ENCODE measurements at places on chromosomes 12 and 14.

GRCh38 chr14:89432226-89432625 lies 15.2 kb upstream of the FOXN3 start:
- DNase-seq = no peak

DNA sequence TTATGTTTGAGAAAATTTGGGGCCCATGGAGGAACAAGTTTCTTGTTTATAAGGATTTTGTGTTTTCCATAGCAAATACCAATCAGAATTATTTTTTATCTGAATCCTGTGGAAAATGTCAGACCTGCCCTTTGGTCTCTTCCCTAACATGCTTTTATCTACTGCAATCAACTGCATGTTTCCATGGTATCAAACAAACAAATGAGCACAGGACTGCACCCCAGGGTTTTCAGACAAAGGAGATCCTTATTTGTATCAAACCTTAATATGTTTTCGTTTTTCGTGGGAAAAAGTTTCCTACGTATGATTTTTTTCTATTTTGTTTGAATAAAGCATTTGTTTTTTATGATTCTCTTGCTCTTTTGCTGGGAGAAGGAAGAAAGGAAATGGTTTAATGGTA lies 91.1 kb downstream of the GPR135 start:
- no peak for DNase-seq

GRCh38 chr12:3277306-3277943 lies 200.2 kb downstream of the TSPAN9 start:
- DNase-seq = no peak

GRCh38 chr12:88336076-88336739 lies 194.1 kb downstream of the TMTC3 start:
- DNase-seq = no peak

GRCh38 chr14:104827177-104828055 lies 26.5 kb downstream of the ZBTB42 start:
- DNase-seq = no peak

DNA sequence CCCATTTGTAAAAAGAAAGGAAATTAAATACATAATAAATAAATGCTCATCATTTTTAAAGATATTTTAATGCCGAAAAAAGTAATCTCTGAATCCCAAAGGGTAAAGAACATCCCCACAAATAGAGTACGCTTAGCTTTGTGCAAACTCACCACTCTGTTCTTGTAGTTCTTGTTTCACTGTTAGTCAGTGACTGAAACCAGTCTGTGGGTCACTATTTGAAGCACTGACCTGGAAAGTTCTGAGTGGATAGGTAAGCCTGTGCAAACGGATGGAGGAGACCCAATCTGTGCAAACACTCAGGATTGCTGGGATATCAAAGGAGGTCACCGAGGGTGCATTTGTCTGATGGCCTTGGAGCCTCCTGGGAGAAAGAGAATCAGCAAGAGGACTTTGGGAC lies 68.1 kb upstream of the TSPAN11 start:
- no peak for DNase-seq

DNA sequence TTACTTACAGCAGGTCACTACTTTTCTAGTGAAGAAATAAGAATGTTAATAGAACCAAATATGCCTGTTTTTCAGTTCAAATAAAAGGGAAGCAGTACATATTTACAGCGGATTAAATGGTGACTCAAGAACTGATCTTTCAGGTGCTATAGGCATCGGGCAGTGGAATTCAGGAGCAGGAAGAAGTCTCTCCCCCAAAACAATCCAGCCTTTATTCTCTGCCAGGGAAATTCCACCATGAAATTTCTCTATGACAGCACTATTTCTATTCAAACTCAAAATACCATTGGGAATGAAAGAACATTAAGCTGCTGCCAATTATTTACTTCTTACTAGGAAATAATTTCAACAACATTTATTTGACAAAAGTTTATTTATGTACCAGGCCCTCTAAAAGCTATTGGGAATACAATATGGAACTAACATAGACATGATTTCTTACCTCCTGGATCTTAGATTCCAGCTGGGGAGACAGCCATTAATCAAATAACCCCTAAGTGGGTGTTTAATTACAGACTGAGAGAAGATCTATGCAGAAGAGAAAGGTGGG lies 60.3 kb upstream of the KRR1 start:
- DNase-seq = no peak

GRCh38 chr14:104037903-104038302 lies 47.6 kb upstream of the ASPG start:
- DNase-seq = no peak

- DNase-seq = no peak
Measured at GRCh38 chr12:110530511-110530910, 28.4 kb downstream of the RAD9B start.

DNA sequence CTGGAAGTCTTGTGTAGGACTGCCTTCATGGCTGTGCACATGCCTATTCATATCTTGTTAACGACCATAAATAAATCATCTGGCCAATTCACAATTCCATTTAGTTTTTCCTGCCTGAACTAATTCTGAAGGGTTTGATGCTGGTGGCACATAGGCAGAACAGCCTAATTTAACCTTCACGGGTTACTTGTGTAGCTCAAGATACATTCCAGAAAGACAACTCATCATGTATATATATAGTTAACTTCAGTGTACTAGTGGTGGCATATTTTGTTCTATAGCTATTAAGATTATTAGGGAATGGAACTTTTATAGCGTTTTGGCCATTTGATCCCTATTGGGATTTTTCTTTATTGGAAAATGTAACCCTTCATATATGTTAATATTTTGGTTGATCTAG lies 31.4 kb downstream of the CFAP54 start:
- no peak for DNase-seq

- no peak for DNase-seq
Measured at GRCh38 chr12:93883436-93884154, 206.4 kb downstream of the CRADD start.

GRCh38 chr12:102043928-102044327 lies 17.9 kb downstream of the WASHC3 start:
- DNase-seq = no peak

DNA sequence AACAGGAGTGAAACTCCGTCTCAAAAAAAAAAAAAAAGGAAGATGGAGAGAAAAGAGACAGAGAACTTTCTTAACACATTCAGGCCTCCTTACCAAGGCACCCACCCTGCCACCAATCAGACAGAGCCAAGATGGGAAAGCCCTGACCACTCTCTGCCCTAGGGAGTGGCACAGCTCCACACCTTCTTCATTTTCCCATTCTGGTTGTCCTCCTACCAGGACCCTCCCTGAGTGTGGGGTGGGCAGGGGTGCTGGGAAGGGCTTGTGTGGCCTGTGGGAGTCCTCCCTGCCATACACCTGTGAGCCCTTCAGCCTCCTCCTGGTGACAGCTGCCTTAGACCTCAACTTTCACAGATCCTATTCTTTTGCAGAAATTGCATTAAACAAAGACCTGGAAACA lies 513.6 kb downstream of the BCL11B start:
- DNase-seq = no peak

- DNase-seq = no peak
Measured at GRCh38 chr12:109920261-109920780, 20.2 kb downstream of the TCHP start.

DNA sequence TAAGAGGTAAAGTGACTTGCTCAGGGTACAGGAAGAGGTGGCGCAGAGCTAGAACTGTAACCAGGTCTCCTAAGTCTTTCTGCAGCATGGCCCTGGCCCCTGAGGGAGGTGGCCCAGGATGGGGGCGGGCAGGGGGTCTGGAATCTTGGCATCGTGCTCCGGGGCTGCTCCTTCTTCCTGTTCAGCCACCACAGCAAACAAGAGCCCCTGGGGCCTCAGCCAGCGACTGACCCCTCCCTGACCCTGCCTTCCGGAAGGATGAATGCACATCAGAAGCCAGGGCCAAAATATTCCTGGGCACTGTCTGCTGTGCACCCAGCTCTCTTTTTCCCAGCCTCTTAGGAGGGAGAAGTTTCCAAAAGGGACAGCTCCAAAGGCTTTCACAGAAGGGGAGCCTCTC lies 242.8 kb downstream of the DPF3 start:
- DNase-seq = no peak

DNA sequence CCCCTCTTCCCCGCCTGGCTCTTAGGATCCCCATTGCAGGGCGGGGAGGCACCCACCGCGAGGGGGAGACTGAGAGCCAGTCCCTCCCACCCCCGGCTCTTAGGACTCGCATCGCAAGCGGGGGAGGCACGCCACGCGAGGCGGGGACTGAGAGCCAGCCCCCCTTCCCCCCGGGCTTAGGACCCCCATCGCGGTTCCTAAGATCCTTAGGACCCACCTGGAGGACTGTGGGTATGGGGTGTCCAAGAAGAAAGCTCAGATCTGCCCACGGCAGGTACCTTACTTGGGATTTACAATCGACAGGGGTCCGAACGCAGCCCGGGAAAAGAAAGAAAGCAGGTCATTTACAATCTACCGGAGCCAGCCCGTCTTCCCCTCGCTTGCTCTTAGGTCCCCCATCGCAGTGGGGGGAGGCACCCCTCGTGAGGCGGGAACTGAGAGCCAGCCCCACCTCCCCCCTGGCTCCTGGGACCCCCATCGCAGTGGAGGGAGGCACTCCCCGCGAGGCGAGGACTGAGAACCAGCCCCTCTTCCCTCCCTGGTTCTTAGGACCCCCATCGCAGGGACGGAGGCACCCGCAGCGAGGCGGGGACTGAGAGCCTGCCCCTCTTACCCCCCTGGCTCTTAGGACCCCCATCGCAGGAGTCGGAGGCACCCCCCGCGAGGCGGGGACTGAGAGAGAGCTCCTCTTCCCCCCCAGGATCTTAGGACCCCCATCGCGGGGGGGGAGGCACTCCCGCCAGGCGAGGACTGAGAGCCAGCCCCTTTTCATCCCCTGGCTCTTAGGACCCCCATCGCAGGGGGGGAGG lies 43.7 kb downstream of the DDX11 start:
- peak; percentile 16 for DNase-seq

GRCh38 chr12:2749580-2749979 lies 45.2 kb upstream of the FKBP4 start:
- no peak for DNase-seq

- no peak for DNase-seq
Measured at GRCh38 chr12:93390549-93391297, 13.0 kb downstream of the NUDT4 start.

- no peak for DNase-seq
Measured at GRCh38 chr12:49716553-49716952, 9.3 kb upstream of the FMNL3 start.

- no peak for DNase-seq
Measured at GRCh38 chr12:89983622-89984021, 275.0 kb upstream of the ATP2B1 start.
